Suprapubic skin (tissue), 4 donors: ENCODE measurements at places on chromosomes 5 and 9.

DNA sequence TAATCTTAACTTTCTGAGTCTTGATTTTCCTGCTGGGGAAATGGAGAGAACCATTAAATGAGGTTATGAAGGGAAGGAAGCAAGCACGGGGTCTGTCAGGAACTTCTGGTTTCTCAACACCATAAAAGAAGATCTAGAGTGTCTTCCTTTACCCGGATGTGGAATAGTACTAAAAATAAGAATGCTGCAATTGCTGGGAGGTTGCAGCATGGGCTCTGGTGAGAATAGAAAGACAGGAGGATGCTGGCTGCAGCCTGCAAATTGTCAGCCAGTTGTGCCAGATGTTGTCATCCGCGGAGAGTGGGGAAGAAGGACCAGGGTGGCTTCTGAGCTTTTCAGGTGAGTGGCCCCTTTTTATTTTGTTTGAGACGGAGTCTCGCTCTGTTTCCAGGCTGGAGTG lies 69.3 kb upstream of the STC2 start:
- no peak for DNase-seq

GRCh38 chr9:133728856-133729616 lies 9.1 kb downstream of the SARDH start:
- DNase-seq, result no peak

DNA sequence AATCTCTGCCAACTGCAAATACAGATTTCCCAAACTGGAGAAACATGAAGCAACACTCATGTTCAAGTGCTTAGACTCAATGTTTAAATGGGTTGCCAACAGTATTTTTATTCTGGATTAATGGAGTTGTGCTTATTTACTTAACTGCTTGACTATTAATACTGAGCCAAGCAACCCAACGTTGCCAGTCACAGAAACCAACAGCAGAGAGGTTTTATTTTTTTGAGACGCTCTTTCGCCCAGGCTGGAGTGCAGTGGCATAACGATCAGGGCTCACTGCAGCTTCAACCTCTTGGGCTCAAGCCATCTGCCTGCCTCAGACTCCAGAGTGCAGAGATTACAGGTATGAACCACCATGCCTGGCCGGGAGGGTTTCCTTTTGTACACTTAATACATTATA lies 8.5 kb upstream of the TMEM268 start:
- no peak for DNase-seq

DNA sequence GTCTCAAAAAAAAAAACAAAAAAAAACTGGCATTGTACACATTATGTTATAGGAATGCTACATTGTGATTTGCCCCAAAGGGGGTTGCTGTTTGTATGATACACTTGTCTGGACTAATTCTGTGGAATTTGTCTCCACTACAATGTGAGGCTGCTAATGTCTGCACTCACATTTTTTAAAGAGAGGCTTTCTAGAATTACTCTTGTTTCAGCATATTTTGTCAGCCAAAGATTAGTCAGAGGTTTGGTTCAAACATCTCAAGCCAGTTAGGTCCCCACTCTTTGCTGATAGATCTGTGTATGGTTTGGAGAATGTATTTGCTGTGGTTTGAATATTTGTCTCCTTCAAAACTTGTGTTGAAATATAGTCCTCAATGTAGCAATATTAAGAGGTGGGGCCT lies 59.3 kb upstream of the ZNF169 start:
- DNase-seq, result no peak
